ENCODE measurements at places on chromosomes 12 and 14. TPM values are rescaled to one million over a fixed set of nuclear protein-coding genes. Genes with fewer than 3 reads are reported as not detected.

BATF gene
- polyA plus RNA-seq, result not detected

RNASE3 gene
- polyA plus RNA-seq, result not detected

CDCA3 gene
- polyA plus RNA-seq, result 39.2 TPM

PPP2R3C gene
- polyA plus RNA-seq, result 23.2 TPM

KLHDC1 gene
- 0.25 TPM for polyA plus RNA-seq

RPL10L gene
- not detected for polyA plus RNA-seq

TPH2 gene
- polyA plus RNA-seq, result not detected

KRT3 gene
- polyA plus RNA-seq, result not detected

PLEKHG7 gene
- polyA plus RNA-seq, result not detected

DNA sequence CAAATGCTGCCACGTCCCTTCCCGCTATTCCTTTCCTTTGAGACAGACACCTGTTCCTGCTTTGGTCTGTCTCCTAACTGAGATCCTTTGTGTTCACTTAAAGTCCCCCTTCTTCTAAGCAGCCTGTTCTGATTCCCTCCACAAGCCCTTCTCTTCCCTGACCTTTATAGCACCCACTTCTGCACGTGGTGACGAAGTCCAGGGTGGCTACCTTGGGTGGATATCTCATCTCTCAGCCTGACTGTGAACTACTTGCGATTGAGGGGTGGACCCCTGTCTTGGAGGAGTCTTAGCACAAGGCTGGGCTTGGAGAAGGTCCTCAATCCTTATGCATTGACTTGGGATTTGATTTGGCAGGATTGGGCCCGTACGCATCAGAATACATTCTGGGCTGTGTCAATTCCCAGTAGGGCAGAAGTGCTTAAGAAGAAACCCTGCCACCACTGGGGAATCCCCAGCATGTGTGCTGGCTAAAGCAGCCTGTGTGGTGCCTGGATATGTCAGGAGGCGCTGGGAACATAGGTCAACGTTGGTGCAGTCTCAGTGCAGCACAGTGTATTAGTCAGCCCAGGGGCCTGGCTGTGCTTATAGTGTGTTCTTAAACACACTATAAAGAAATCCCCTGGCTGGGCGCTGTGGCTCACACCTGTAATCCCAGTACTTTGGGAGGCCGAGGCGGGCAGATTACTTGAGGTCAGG is 23.6 kb downstream of the KRT80 start:
- no peak for DNase-seq

DNA sequence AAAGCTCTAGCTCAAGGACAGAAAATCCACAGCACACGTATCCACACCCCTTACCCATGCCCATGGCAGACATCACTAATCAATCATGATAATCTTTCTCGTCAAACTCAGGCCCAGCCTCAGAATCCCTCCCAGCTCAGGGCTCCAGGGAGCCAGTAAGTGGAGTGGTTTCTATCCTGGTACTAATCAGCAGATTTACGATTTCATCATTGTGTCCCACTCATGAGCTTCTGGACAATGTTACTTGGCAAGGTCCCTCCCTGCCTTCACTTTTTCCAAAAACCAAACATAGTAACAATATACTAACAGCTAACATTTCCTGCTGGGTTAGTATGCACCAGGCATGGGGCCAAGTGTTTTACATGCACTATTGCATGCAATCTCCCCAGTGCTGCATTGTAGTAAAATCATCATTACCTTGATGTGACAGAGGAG is 45.8 kb upstream of the NCOR2 start:
- no peak for DNase-seq

GRCh38 chr12:130588696-130589539 is 127.2 kb downstream of the RIMBP2 start:
- DNase-seq, result no peak

DNA sequence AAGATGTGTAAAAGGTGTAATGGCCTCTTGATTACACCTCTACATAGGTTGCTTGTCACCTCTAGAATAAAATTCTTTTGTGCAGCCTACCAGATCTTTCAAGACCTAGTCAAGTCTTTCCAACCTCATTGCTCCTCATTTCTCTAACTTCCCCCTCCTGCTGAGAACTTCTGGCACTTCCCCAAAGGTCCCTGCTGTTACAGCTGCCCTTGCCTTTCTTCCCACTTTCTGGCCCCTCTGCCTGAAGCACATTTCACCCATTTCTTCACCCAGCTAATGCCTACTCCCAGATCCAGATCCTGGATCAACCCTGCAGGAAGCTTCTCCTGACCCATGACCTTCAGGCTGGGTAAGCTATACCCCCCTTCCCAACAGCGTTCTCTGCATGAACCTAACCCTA is 1.5 kb downstream of the TSHR start:
- DNase-seq, result no peak

DNA sequence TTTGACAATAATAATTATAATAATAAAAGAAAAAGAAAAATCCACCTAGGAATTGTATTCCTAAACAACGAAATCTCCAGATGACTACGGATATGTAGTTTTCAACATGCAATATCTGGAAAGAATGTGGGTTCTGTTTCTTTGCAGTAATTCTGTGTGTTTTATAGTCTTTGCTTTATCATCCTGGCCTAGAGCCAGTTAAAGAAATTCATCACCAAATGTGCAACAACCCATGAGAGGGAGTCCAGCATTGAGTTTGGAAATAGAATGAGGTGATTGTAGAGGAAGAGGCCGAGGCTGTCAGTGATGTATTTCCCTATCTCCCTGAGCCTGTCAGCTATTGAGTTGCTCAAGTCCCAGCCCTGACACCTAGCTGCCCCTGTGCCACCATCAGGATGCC is 200.5 kb upstream of the DCN start:
- DNase-seq, result no peak

GRCh38 chr12:1507308-1507707 is 87.1 kb downstream of the FBXL14 start:
- DNase-seq, result no peak

DNA sequence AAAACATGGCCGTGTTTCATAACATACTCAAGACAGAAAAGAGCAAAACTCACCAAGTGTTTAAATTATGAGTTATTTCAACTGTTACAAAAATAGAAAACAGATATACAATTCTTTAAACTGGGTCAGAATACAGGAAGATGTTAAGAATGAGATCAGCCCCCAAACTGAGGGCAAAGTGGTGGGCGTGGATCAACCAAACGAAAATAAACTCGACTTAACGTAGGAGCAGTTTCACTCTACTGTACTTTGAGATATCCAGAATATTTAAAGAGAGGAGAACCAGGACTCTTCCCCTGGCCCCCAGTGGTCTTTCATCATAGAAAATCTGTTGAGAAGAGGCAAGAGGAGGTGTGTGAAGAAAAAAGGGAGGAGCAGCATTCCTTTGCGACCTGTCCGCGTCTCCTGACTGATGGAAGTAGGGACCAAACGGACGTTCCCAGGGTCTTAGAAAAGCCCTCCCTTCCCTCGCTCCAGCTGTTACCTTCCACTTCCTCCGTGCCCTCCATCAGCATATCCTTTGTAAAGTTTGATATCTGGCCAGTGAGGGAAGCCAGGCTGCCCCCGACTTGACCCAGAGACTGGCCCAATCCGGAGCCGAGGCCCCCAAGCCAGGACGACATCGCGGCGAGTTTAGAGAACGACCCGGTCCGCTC is 668 bp downstream of the TRIP11 start:
- DNase-seq, result peak; percentile 18

DNA sequence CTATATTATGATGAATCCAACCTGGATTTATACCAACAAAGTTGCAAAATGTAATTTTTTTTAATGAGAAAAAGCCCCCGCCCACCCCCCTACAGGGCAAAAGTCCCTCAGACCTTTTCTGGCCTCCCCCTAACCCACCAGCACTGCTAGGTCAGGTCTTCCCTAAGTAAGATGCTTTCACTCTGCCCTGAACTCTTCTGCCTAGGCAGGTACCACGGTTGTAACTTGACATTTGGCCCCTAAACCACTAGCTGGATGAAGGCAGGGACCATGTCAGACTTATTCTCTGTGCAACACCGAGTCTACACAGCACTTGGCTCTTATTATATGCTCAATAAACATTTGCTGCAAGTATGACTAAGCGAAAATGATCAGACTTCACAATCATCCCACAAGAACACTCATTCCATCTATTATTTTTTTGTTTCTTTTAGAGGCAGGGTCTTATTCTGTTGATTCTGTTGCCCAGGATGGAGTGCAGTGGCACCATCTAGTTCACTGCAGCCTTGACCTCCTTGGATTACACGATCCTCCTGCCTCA is 63.2 kb downstream of the SPRING1 start:
- DNase-seq, result no peak

DNA sequence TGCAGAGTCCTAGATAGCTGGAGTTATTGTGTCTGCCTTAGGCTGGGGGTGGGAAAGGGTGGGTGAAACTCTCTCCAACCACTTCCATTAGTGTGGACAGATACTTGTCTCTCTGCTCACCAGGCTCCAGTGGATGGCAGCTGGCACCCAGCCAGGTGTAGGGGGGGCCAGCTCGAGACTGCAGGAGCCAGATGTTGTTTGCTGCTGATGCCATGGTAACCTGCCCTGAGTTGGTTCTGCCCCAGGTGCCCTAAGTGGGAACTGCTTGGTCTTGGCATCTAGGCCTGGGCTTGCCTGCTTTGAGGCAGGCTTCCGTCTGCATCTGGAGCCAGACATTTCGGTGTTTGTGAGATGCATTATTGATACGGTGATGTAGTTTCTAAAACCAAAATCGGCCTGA is 82.2 kb downstream of the ADCK1 start:
- no peak for DNase-seq

DNA sequence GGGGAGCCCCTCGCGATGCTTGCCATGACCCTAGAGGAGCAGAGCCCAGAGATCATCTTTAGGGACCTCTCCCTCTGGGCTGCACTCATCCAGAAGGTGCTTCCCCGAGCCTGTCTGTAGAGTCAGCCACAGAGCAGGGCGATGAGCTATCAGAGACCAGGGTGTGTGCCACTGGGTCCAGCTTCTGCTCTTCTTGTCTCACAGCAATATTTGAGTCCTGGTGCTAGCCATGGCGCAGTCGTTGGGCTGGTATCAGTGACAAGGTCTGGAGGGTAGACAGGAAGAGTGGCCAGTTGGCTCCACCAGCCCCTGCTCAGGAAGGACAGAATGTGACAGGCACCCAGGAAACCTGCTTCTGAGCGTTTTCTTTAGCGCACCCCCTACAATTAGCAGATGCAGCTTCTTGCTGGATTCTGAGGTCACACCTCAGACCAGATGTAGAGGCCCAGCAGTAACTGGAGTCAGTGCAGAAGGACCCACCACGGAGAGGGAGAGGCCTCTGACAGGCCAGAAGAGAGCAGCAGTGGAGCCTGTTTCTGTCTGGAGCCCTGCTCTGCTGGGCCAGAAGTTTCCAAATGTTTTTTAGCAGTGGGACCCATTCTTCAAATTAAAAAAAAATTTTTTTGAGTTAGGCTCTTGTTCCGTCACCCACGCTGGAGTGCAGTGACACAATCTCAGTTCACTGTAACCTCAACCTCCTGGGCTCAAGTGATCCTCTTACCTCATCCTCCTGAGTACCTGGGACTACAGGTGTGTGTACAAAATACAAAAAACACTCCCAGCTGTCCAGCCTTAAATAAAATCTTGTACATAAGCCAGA is 23.7 kb downstream of the ANKRD9 start:
- DNase-seq, result no peak

- no peak for DNase-seq
Measured at GRCh38 chr14:106694638-106695393, 1168.4 kb downstream of the TMEM121 start.

DNA sequence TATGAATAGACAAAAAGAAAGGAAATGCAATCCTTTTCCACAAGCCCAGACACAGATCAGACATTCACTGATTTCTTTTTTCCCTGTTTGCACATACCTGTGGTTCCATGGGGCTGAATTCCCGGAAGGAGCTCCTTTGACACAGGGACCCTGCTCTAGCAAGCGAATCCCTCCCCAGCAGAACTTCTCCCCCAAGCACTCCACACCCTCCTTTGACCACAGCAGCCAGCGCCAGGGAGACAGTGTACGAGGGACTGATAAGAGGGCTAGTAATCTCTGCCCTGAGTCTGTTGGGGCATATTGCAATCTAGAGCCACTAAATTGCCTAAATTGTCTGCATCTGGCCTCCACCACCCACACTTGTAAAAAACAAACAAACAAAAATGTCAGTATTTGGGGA is 83.4 kb upstream of the NTF3 start:
- DNase-seq, result no peak

DNA sequence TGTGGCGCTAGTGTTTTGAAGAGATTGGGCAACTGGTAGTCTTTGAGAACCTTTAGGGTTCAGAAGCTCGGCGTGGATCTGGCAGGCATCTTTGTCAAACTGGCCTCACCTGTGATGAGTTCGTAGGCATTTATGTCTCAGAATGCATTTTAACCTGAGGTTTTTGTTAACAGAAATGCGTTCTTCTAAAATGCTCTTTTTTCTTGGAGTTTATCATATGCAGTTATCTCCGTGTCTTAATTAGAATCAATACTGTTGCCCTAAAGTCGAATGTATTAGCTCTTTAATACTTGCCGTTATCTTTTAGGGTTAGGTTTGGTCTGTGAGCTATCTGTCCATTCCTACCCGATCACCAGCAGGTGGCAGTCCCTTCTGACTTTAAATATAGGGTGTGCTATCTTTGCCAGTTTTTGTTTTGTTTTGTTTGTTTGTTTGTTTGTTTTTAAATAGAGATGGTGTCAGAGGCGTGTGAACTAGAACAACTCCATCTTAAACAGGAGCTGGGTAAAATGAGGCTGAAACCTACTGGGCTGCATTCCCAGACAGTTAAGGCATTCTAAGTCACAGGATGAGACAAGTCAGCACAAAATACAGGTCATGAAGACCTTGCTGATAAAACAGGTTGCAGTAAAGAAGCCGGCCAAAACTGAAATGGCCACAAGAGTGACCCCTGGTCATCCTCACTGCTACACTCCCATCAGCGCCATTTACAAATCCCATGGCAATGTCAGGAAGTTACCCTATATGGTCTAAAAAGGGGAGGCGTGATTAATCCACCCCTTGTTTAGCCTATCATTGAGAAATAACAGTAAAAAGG is 1.4 kb downstream of the ATF1 start:
- peak; percentile 14 for DNase-seq

- DNase-seq, result no peak
Measured at GRCh38 chr12:89155826-89156225, 196.5 kb downstream of the DUSP6 start.

DNA sequence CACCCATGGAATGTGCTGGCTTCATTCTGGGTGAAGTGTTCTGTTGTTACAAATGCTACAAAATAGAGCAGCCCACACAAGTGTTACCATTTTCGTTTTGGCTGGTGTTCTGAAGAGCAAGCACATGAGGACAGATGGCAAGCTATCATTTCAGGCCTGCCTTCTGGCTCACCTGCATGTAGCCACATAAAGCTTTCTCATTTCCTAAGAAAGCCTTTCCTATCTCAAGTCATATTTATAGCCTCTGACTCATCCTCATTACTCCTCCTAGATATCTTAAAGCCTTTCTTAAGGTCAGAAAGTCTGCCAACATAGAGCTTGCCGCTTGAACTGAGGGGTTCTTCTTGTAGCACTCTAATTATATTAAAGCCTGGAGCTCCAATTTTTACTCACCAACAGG is 89.0 kb downstream of the PTPRR start:
- no peak for DNase-seq

GRCh38 chr14:104703269-104703668 is 13.9 kb downstream of the INF2 start:
- DNase-seq, result no peak
